Germinal center (tissue), 1 donor: ENCODE measurements at places on chromosomes 2 and 18.

GRCh38 chr18:49368876-49369440, 91.5 kb downstream of the DYM start:
- no peak for DNase-seq

GRCh38 chr2:65232636-65233035, 5.0 kb downstream of the ACTR2 start:
- no peak for DNase-seq

- DNase-seq, result no peak
Observed at GRCh38 chr2:159052157-159052601, 83.7 kb downstream of the TANC1 start.

DNA sequence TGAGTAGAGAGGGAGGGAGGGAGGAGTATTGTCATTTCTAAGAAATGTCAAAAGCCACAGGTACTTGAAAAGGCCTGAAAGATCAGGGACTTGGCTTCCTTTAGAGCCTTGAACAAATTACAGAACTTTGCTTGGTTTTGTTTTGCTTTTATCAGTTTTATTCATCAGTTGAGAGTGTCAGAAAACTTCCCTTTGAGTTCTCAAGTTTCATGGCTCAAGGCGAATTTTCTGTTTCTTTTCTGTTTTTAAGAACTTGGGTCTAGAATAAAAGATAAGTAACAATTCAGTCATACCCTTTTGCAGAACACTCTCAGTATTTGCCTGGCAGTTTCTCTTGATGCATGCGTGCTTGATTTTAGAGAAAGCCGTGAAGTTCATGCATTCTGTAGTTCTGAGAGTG, 531.9 kb downstream of the PARD3B start:
- no peak for DNase-seq

- DNase-seq, result no peak
Observed at GRCh38 chr2:43071599-43072550, 154.5 kb downstream of the ZFP36L2 start.

GRCh38 chr2:138023298-138023697, 59.0 kb downstream of the HNMT start:
- no peak for DNase-seq

DNA sequence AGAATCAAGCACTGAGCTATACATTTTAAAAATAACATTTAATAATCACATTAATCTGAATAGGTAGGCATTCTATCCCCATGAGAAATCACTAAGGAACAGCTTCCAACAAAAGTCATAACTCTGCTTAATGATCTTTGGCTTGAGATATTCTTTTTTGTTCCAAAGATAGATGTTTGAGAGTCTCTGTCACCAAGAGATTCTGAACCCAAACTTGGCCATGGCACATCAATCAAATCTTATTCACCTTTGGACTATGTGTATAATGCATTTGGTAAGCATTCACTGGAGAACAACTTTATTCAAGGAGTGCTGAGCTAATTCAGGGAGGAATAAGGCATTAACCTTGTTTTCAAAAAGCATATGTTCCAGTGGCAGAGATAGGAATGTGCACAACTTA, 743.3 kb downstream of the SLC4A3 start:
- DNase-seq, result no peak

GRCh38 chr18:48956356-48956755, 5.6 kb upstream of the SMAD7 start:
- DNase-seq, result no peak

- no peak for DNase-seq
Observed at GRCh38 chr18:5585653-5586052, 41.9 kb upstream of the EPB41L3 start.

GRCh38 chr2:190791976-190792575, 88.5 kb upstream of the GLS start:
- no peak for DNase-seq

GRCh38 chr2:240322231-240322955, 113.1 kb upstream of the GPC1 start:
- no peak for DNase-seq

- DNase-seq, result no peak
Observed at GRCh38 chr2:160085662-160086061, 23.2 kb upstream of the PLA2R1 start.

- DNase-seq, result no peak
Observed at GRCh38 chr2:167386694-167387093, 498.4 kb downstream of the XIRP2 start.
